SHP77 treated with DMSO at 0.1 percent for 48 hours (cell line): ENCODE measurements at places on chromosomes 13 and 19.

- DNase-seq, result no peak
These were observed 7.0 kb downstream of the AP2A1 start for GRCh38 chr19:49773663-49774350.

GRCh38 chr13:33953203-33953602 lies 135.3 kb downstream of the RFC3 start:
- DNase-seq, result no peak

- no peak for DNase-seq
These were observed 2.9 kb downstream of the CDC16 start for GRCh38 chr13:114237415-114238112.

- DNase-seq, result no peak
These were observed 6.9 kb upstream of the FBXL3 start for GRCh38 chr13:77033717-77034302.

- no peak for DNase-seq
These were observed 27.3 kb downstream of the LHFPL6 start for GRCh38 chr13:39575641-39576238.

DNA sequence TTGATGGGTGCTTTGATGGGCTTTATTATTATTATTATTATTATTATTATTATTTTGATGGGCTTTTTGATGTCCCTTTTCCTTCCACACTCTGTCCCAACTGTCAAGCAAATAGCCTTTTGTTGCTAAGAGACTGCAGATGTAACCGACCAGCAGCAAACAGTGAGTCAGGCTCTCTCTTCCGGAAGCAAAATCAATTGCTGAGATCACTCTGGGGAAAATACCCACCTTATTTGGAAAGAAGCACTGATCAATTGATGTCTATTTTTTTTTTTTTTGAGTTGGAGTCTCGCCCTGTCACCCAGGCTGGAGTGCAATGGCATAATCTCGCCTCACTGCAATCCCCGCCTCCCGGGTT lies 2.9 kb downstream of the LDLR start:
- no peak for DNase-seq

DNA sequence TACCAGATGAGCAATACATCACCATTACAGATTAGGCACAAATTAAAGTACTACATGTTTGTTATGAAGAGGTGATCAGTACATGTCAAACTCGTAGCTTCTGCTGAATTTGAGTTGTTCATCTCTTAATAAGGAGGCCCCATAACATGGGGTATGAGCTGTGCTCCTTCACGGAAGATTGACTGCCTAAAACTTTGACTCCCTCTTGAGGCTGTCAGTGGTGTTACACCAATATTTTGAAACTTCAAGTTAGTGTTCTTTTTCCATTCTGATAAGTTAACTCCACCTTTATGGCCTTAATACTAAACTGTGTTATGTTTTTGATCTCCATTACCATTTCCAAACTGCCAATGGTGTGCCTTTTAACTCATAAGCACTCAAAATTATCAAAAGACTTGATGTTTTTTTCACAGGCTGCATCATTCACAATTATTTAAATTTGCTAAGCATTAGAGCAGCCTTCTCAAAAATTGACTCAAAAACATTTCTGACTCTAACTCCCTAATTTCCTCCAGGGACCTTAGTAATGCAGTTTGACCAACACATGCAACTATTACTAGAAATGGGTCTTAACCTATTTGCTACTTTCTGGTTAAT lies 1591.5 kb downstream of the PCDH9 start:
- DNase-seq, result no peak

DNA sequence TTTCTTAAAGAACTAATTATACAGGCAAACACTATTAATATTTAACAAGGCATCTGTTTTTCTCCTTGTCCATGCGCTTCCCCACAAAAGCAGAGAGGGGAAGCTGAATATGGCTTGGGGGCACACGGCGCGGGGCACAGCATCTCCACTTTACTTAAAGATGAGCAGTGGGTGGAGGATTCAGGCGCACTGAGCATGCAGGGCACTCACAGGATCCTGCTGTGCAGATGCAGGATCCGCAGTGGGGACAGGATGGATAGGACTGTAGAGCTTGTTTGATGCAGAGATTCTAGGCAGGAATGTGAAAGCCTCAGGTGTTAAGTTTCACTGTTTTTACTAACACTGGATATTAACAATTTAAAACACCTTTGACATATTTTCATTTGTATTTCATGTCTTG lies 43.3 kb downstream of the ATP11A start:
- DNase-seq, result no peak

- no peak for DNase-seq
These were observed 17.5 kb downstream of the PCDH8 start for GRCh38 chr13:52830946-52831345.

DNA sequence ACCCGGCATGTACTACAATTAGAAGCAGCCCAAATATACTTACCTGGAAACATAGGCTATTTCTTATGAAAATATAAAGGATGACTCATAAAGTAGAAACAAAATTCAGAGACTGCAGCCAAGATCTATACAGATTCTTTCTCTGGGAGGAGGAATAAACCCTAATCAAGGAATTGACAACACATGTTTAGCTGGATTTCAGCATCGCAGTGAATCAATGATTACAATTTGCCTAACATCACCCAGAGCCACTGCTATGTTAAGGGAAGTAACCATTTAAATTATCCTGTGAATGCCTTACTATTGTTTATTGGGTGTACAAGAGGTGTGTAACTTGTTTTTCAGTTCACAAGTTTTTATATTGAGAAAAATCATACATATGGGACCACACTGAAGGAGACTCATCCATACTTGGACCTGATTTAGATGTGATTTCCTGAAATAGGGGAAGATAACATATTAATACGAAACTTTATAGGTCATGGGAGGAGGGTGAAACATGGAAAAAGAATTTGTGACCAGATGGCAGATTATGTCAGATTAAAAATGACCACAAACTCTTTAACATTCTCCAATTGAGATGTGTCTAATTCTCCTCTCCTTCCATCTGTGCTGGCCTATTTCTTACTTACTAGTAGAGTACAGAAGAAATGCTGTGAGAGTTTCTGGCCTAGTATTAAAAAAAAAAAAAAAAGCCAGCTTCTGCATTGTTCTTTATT lies 1168.4 kb downstream of the SLITRK1 start:
- no peak for DNase-seq

DNA sequence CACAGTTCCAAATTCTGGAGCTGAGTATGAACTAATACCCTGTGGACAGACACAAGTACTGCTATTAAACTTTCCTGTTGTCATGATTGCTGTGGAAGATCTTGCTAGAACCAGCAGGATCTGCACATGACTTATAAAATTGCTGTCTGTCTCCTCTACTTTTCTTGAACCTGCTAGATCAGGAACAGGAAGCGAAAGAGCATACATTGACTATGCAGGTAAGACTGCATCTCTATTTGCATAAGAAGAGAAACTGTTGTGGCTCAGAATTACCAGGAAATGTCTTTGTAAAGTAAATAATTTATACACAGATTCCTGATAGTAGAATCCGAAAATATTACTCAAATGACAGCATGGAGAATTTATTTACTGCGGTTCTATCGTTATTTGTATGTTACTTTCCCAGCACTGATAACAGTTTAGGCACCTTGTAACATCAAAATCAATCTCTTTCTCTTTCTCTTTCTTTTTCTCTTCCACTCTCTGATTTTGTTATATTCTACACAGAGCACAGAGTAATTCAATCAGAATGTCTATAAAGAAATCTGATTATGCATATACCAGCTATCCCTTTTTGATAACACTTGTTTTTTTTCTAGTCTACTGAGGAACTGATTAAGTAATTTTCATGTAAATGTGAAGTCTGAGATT lies 226.5 kb downstream of the MYO16 start:
- DNase-seq, result no peak

DNA sequence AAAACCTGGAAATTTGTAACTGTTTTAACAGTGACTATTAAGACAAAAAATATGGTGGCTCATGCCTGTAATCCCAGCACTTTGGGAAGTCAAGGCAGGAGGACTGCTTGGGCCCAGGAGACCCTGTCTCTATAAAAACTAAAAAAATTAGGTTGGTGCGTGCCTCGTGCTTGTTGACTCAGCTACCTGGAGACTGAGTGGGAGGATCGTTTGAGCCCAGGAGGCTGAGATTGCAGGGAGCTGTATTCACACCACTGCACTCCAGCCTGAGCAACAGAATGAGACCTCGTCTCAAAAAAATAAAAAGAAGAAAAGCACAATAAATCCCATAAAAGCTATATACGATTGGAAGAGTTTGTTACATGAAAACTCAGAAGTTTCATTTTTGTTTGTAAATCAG lies 23.7 kb downstream of the KLF5 start:
- no peak for DNase-seq

DNA sequence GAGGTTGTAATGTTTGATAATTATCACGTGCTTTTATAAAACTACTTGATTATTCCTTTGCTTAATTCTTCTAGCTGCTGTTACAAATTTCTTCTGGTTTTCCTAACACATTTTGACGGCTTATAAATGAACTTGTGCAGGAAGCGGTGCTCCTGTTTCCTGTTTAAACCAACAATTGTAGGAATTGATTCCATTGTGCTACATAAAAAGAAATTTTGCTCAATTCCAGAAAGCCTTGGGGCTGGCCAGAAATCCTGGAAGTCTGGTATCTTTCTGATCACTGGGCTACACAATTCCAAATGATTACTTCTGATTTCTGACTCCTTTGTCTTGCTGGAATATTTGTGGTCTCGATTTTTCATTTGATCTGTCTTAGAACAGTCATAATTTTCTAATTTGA lies 14.9 kb downstream of the RFC3 start:
- DNase-seq, result no peak

GRCh38 chr13:111212517-111212873 lies 97.4 kb downstream of the ARHGEF7 start:
- DNase-seq, result no peak

- no peak for DNase-seq
These were observed 51.0 kb upstream of the CYP2A7 start for GRCh38 chr19:40933025-40933424.

GRCh38 chr19:49884109-49884508 lies 6.6 kb downstream of the TBC1D17 start:
- no peak for DNase-seq

GRCh38 chr13:31794452-31794851 lies 55.1 kb downstream of the RXFP2 start:
- DNase-seq, result no peak

- no peak for DNase-seq
These were observed 353.1 kb downstream of the ENOX1 start for GRCh38 chr13:43433691-43434141.

- no peak for DNase-seq
These were observed 9.1 kb upstream of the OLFM2 start for GRCh38 chr19:9945319-9945966.

DNA sequence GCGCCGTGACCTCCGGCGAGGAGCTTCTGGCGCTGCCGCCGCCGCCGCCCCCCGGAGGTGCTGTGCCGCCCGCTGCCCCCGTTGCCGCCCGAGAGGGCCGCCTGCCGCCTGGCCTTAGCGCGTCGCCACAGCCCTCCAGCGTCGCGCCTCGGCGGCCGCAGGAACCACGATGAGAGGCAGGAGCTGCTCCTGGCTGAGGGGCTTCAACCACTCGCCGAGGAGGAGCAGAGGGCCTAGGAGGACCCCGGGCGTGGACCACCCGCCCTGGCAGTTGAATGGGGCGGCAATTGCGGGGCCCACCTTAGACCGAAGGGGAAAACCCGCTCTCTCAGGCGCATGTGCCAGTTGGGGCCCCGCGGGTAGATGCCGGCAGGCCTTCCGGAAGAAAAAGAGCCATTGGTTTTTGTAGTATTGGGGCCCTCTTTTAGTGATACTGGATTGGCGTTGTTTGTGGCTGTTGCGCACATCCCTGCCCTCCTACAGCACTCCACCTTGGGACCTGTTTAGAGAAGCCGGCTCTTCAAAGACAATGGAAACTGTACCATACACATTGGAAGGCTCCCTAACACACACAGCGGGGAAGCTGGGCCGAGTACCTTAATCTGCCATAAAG lies 4.8 kb downstream of the PDX1 start:
- DNase-seq, result no peak

DNA sequence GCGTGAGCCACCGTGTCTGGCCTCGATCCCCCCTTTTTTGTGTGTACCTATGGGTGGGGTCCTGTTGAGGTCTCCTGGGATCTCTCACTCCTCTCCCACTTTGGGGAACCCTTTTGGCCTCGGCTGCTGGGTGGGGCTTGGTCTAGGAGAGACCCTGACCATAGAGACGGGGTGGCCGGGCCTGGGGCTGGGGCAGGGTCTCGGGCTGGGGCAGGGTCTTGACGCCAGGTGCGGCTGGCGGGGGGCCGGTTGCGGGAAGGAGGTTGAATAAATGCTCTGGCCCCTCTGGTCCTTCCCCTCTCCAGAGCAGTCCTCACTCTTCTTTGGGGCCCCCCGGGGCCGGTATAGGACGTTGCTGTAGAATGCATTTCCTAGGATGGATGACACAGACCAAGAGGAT lies 9.7 kb downstream of the TMIGD2 start:
- DNase-seq, result no peak

DNA sequence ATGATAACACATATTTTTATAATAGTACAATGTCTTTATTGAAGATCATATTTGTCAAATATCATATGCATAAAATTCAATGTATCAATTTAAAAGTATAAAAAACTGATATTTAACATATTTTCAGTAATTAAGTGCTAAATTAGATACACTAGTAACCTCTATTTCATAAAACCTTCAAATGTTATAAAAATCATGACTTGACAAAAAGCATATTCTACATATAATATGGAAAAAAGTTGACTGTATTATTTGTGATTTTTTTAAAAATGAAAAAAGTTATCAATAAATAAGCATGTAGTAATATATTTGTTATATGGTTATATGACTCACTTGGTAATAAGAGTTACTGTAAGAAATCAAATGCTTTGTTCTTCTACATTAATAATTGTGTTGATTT lies 356.9 kb downstream of the DIAPH3 start:
- no peak for DNase-seq

- DNase-seq, result no peak
These were observed 703 bp upstream of the CILP2 start for GRCh38 chr19:19537075-19538048.

GRCh38 chr13:85657942-85658341 lies 141.3 kb downstream of the SLITRK6 start:
- peak; percentile 44 for DNase-seq

- DNase-seq, result no peak
These were observed 6.9 kb downstream of the TIMM29 start for GRCh38 chr19:10935371-10936059.

GRCh38 chr19:37227996-37228395 lies 10.0 kb downstream of the ZNF383 start:
- DNase-seq, result no peak

GRCh38 chr19:54030895-54031586 lies 32.7 kb downstream of the VSTM1 start:
- no peak for DNase-seq

- no peak for DNase-seq
These were observed 1730.2 kb downstream of the OLFM4 start for GRCh38 chr13:54758795-54759194.

- DNase-seq, result no peak
These were observed 16.0 kb downstream of the ITM2B start for GRCh38 chr13:48249018-48249417.
